ENCODE measurements at places on chromosomes 12 and 14.
A peak's percentile ranks its signal among the peaks of the same experiment; 100 is the strongest.

DNA sequence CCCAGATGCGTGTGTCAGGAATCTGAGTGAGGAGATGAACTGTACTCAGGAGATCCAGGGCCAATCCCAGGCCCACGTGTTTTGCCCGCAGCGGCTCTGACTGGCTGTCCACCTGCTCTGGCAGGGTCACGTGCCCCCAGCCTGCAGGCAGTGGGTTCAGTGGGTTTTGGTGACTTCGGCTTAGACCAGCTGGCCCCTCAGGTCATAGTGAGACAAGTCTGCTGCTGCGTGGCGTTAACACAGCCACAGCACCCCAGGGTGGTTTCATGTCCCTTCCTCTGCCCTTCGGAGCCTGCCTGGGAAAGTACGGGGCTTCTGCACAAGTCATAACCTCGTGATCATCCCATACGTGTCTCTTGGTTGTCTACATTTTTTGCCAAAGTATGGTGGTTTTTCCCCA lies 2.6 kb downstream of the FBRSL1 start:
- no peak for DNase-seq

DNA sequence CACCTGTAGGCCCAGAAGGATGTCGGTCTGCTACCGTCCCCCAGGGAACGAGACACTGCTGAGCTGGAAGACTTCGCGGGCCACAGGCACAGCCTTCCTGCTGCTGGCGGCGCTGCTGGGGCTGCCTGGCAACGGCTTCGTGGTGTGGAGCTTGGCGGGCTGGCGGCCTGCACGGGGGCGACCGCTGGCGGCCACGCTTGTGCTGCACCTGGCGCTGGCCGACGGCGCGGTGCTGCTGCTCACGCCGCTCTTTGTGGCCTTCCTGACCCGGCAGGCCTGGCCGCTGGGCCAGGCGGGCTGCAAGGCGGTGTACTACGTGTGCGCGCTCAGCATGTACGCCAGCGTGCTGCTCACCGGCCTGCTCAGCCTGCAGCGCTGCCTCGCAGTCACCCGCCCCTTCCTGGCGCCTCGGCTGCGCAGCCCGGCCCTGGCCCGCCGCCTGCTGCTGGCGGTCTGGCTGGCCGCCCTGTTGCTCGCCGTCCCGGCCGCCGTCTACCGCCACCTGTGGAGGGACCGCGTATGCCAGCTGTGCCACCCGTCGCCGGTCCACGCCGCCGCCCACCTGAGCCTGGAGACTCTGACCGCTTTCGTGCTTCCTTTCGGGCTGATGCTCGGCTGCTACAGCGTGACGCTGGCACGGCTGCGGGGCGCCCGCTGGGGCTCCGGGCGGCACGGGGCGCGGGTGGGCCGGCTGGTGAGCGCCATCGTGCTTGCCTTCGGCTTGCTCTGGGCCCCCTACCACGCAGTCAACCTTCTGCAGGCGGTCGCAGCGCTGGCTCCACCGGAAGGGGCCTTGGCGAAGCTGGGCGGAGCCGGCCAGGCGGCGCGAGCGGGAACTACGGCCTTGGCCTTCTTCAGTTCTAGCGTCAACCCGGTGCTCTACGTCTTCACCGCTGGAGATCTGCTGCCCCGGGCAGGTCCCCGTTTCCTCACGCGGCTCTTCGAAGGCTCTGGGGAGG lies at the start of gene LTB4R:
Gene LTB4R (plus strand): TSS at position 857 of the 959 bp plus-strand sequence. CDS start 4,150 bp downstream, outside the sequence.
- peak; percentile 32 for DNase-seq

DNA sequence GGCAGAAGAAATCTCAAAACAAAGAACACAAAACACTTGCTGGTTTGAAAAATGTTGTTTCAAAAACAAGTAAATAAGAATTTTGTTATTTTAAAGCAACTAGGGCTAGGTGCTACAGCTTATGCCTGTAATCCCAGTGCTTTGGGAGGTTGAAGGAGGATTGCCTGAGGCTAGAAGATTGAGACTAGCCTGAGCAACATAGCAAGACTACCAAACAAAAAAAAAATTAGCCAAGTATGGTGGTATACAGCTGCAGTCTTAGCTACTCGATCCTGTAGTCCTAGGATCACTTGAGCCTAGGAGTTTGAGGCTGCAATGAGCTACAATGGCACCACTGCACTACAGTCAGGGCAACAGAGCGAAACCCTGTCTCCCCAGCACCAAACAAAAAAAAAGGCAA lies 32.6 kb upstream of the MTERF2 start:
- no peak for DNase-seq

DNA sequence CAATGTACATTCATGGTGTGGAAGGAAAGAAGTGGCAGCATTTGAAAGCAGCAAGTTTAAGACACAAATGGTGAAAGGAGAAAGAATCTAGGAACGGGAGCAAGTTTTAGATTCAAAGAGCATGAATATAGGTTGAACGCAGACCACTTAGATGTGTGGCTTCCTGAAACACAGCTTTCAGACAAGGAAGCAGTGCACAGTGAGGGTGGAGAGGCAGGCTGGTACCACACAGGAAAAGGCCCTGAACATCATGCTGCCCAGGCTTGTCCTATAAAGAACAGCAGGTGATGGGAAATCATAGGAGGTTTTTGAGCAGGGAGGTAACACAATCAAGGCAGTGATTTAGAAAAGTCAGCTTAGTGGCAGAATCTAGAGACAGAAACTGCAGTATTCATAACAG lies 35.6 kb downstream of the GNS start:
- no peak for DNase-seq

DNA sequence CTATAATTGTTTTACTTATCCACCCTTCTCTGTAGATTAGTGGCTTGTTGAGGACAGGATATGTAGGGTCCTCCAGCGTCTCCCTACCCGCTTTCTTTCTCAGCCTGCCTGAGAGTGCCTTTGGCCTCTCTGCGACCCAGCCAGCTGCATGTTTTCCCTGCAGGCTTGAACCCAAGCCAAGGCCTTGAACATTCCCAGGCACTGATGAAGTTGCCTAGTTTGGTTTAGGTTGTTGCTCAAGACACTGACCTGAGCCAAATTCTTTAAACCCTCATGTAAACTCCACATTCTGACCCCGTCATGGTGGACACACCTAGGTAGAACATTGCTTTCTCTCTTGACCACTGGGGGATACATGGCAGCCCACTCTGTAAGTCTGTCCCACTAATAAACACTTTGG lies 33.4 kb upstream of the TXNRD1 start:
- DNase-seq, result no peak

- DNase-seq, result peak; percentile 34
Measured at GRCh38 chr12:117060246-117060928, 38.8 kb downstream of the TESC start.

- DNase-seq, result no peak
Measured at GRCh38 chr14:54976316-54976715, 50.6 kb downstream of the WDHD1 start.

GRCh38 chr14:35261774-35262173 lies 30.4 kb upstream of the PSMA6 start:
- DNase-seq, result no peak

DNA sequence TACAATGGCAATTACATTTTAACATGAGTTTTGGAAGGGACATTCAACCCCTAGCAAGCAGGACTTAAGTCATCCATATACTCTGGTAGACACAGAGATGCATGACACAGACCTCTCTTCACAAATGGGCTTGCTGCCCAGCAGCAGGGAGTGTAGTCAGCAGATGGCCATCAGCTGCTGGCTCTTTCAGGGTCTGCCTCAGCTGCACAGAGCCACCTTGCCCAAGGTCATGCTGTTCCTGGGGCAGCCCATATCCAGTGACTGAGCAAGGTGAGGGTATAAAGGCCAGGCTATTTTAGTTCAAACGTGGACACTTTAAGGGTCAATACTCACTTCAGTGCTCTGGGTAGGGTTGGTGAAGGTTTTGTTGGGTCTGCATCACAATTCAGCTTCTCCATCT lies 58.3 kb upstream of the JDP2 start:
- no peak for DNase-seq

- peak; percentile 97 for DNase-seq
Measured at GRCh38 chr14:33848706-33849454, 102.0 kb downstream of the EGLN3 start.

- DNase-seq, result no peak
Measured at GRCh38 chr14:64990296-64990695, 3.6 kb downstream of the FNTB start.

GRCh38 chr14:101217080-101217463 lies 313.6 kb upstream of the RTL1 start:
- peak; percentile 0 for DNase-seq

DNA sequence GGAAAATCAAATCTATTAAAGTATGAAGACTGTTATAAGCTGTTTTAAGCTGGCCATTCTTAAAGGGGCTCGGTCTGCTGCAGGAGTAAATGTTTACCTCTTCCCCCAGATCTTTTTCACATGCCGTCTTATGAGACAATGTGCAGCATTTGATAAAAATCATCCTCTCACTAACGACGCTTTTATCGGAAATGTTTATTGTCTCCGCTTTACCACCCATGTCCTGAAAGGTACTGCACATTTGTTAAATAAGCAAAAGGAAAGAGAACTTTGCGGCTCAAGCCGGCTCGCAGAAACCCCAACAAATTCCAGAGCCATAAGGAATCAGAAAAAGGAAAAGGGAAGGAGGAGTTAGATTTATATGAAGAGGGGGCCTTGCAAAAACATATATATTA lies 137.8 kb downstream of the HMGA2 start:
- DNase-seq, result no peak

DNA sequence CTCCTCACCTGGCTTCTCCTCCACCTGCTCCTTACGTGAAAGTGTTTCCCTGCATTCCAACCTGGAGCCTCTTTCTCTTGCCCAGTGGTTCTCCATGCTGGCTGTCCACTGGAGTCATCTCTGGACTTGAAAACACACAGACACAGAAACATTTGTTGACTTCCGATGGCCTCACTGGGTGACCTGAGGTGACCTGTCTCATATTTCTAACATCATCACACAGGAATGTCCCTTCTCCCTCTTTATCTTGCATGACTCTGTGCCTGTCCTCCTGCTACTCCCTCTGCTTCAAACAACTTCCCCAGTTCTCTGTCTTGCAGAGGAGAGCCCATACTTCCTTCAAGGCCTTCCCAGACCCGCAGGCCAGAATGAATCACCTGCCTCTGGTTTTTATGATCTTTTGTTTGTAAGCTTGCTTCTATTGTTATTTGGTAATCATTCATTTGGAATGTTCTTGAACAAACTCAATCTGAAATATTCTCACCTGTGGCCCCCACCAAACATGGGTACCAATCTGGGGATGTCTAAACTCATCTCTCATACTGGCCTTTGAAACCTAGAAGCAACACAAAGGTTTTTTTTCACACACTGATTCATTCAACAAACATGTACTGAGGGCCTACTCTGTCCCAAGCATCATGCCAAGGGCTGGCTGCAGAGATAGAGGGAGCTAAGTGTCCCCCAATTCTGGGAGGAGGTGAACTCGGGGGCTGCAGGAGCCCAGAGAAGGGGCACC lies 9.7 kb upstream of the RIN3 start:
- DNase-seq, result peak; percentile 61

- DNase-seq, result no peak
Measured at GRCh38 chr12:22684140-22685118, 59.5 kb downstream of the ETNK1 start.

DNA sequence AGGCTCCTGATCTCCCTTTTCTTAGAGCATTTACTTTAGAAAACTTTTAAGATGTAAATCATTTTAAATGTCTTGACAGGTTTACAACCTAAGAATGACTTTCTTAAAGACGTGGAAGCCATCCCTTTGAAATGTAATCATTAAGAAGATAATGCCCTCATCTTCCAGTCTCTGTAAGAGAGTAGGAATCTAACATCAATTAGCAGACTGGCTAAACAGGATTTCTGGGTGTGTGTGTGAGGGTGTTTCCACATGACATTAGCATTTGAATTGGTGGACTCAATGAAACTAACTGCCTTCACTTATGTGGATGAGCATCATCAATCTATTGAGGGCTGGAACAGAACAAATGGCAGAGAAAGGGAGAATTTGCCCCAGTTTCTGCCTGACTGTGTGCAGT lies 329.5 kb downstream of the RPL10L start:
- peak; percentile 74 for DNase-seq

GRCh38 chr12:98701166-98701565 lies 56.1 kb downstream of the APAF1 start:
- DNase-seq, result no peak

- no peak for DNase-seq
Measured at GRCh38 chr14:67571991-67572323, 28.1 kb downstream of the PIGH start.

GRCh38 chr14:58769011-58769643 lies 131.4 kb downstream of the DACT1 start:
- peak; percentile 87 for DNase-seq

GRCh38 chr12:38887770-38888169 lies 17.6 kb downstream of the CPNE8 start:
- DNase-seq, result no peak

DNA sequence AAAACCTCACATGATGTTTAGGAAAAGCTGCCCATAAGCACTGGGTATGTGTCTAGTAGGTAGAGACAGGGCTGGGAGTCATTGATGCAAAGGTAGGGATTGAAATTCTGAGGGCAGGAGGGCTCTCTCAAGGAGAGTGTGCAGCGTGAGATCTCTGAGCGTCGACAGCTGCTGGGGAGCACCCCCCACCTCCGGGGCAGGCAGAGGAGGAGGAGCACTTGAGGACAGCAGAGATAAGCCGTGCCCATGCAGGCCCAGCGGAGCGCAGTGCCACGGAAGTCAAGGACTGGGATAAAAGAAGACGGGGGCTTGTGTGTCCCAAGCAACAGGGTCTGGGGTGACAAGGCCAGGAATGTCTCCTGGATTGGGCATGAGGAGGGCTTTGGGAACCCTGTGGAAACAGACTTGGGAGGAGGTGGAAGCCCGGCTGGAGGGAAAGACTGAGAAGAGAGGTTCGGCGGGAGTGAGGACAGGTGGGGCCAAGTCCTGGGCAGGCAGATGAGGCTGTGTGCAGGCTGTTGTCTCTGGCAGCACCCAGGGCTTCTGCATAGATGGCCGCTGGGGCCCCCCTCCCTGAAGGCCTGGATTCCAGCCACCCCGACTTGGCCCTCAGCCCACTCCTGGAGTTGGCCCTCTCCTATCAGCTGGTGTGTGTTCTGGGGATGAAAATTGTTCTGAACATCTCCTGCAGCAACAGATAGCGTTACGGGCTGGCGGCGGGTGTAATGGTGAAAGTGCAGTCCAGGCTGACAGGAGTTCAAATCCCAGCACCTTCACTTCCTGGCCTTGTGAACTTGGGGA lies 1.9 kb downstream of the CACNA2D4 start:
- no peak for DNase-seq

- DNase-seq, result no peak
Measured at GRCh38 chr12:28583701-28584261, 393.5 kb downstream of the CCDC91 start.

- no peak for DNase-seq
Measured at GRCh38 chr12:121439715-121440114, 39.8 kb downstream of the RNF34 start.
